Stimulated activated CD8-positive, alpha-beta memory T cell treated with anti-CD3 and anti-CD28 coated beads, Interleukin-4, amount 100 ng/mL, for 1 hour (primary cell): ENCODE measurements at places on chromosomes 3 and 15.

GRCh38 chr3:61300006-61300380, 48.7 kb upstream of the FHIT start:
- DNase-seq: no peak

DNA sequence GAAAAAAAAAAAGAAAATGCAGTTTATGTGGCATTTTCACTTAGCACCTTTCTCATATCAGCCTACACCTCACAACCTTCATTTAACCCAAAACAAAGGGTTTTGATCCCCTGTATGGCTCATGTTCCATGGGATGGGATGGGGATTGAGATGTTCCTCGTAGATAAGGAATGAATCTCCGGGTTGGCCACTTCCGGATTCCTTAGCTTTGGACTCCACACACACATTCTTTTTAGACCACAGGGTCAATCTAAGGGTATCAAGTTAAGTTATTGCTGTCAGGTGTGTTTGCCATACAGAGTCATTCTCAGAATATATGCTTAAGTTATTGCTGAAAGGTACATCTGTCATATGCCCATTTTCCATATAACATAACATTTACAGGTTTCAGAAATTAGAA, 301.4 kb upstream of the TGFBR2 start:
- DNase-seq: no peak

- no peak for DNase-seq
Observed at GRCh38 chr3:40862946-40863345, 336.4 kb upstream of the CTNNB1 start.

GRCh38 chr3:150800722-150801121, 37.8 kb upstream of the SIAH2 start:
- no peak for DNase-seq

GRCh38 chr3:110414855-110415254, 656.8 kb upstream of the NECTIN3 start:
- no peak for DNase-seq

- DNase-seq: no peak
Observed at GRCh38 chr15:77032052-77032646, 37.2 kb downstream of the PSTPIP1 start.
